ENCODE measurements at places on chromosomes 5 and 9. TPM values are rescaled to one million over a fixed set of nuclear protein-coding genes. Genes with fewer than 3 reads are reported as not detected.
A peak's percentile ranks its signal among the peaks of the same experiment; 100 is the strongest.

The LIX1 gene
- total RNA-seq: not detected

DNA sequence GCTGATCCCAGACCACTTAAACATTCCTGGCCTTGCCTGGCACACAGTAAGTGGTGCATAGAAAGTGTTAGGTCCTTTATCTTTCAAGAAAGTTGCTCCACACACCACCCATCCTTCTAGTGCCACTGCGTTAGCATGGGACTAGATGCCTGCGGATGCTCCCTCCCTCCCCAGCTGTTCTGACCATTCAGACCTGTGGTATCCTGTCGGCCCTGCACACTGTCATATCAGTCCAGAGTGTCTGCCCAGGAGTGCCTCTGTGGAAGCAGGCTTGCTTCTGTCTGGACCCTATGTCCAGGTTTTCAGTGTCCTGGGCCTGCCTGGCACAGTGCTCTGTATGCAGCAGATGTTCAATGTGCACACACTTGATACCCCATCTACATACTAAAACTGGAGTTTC is 38.3 kb upstream of the SMU1 start:
- no peak for DNase-seq
- H3K36me3 ChIP-seq: peaks cover 91% of the 10 kb centered on the region
- no peak overlapping the region for H3K27ac ChIP-seq
- H3K4me3 ChIP-seq: no peak overlapping the region

DNA sequence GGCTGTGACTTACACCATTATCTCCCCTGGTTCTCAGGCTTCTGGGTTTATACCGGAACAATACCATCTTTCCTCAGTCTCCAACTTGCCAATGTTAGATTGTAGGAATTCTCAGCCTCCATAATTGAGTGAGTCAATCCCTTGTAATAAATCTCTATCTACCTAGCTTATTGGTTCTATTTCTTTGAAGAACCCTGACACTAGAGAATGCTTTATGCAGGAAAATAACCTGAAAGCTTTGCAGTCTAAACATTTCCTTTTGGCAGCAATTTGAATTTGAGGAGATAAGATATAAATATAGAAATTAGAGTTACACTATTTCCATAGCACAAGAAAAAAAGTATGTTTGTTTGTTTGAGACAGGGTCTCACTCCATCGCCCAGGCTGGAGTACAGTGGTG is 278.1 kb upstream of the CDH18 start:
- no peak for DNase-seq
- no peaks in the 10 kb centered on the region for H3K36me3 ChIP-seq
- H3K27me3 ChIP-seq: no peaks in the 10 kb centered on the region
- H3K4me3 ChIP-seq: no peak overlapping the region
- no peak overlapping the region for H3K27ac ChIP-seq

The PCDHGB7 gene
- 15.9 TPM for total RNA-seq

The PROB1 gene
- 0.86 TPM for total RNA-seq

The THOC3 gene
- total RNA-seq: 21.6 TPM

DNA sequence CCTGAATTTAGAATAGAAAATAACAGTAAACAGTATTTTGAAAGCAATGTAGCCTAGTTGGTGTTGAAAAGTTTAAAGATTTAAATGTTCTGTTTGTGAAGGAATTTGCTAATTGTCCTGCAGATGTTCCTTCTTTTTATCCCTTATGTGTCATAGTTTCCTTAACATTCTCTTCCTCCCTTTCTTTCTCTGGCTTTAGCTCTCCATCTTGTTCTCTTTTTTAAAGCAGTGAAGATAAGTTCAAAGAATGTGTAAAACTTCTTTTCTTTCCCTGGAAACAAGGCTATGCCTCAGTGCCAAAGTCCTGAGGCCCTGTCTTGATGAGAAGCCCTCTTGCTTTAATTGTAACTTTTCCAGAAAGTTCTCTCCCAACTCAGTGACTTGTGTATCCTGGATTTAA is 24.4 kb upstream of the GAS1 start:
- no peaks in the 10 kb centered on the region for H3K4me1 ChIP-seq
- no peak for DNase-seq
- H3K27me3 ChIP-seq: peaks cover 12% of the 10 kb centered on the region
- no peak overlapping the region for H3K27ac ChIP-seq
- no peak overlapping the region for H3K4me3 ChIP-seq

DNA sequence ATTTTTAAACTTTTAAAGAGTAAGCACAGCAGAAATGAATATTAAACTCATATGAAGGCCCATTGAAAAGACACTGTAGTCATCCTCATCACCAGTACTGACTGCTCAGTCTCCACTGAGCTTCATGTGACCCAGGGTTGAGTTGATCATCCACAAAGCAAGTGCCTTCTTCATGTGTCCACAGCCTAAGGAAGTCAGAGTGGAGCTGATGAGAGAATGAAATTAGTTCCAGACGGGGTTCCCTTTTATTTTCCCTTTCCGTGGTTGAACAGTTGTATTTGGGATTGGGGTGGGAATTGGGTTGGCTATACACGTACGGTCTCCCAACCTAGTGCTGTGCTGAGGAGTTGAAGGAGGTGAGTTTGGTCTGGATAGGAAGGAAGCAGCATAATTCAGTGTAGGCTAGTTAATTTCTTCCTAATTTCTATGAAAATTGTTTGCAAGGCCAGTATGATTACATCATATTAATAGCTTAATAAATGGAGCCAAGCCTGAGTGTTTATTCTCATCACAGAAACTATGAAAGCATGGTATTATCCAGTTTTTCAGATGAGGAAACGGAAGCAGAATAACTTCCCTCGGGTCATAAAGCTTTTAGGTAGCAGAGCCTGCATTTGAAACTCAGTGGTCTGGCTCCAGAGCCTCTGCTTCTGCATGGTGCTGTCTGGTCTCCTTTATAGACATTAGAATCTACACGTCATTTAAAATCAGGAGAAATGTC is 103.9 kb upstream of the DMRT1 start:
- H3K36me3 ChIP-seq: peaks cover 36% of the 10 kb centered on the region
- no peak overlapping the region for H3K4me3 ChIP-seq
- no peaks in the 10 kb centered on the region for H3K27me3 ChIP-seq
- H3K4me1 ChIP-seq: peaks cover 32% of the 10 kb centered on the region

GRCh38 chr9:86836797-86837196 is 110.5 kb downstream of the GAS1 start:
- DNase-seq: no peak
- no peaks in the 10 kb centered on the region for H3K36me3 ChIP-seq
- no peak overlapping the region for H3K27ac ChIP-seq
- H3K27me3 ChIP-seq: peaks cover 4% of the 10 kb centered on the region

GRCh38 chr5:99032234-99033013 is 103.6 kb upstream of the CHD1 start:
- peak overlapping the region; percentile 34 for H3K4me3 ChIP-seq
- H3K27me3 ChIP-seq: no peaks in the 10 kb centered on the region
- no peak for DNase-seq
- H3K27ac ChIP-seq: peak overlapping the region; percentile 21
- no peaks in the 10 kb centered on the region for H3K36me3 ChIP-seq

DNA sequence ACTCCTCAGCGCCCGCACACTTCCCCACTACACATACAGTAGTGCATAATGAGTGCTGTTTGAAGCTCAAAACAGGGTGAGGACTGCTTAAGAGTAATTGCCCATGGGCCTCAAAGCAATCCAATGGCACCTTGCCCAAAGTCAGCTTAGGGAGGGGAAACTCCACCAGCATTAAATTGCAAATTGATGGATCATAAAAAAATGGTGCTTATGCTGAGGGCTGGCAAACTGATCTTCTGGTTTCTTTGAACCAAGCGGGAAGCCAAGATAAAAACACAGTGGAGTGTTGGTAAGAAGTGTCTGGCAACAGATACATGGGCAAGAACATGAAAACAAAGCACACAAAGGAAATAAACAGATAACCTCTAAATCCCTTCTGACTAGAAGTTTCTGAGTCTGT is 28.0 kb downstream of the TLE1 start:
- no peaks in the 10 kb centered on the region for H3K36me3 ChIP-seq
- H3K4me1 ChIP-seq: peaks cover 19% of the 10 kb centered on the region
- H3K4me3 ChIP-seq: no peak overlapping the region

DNA sequence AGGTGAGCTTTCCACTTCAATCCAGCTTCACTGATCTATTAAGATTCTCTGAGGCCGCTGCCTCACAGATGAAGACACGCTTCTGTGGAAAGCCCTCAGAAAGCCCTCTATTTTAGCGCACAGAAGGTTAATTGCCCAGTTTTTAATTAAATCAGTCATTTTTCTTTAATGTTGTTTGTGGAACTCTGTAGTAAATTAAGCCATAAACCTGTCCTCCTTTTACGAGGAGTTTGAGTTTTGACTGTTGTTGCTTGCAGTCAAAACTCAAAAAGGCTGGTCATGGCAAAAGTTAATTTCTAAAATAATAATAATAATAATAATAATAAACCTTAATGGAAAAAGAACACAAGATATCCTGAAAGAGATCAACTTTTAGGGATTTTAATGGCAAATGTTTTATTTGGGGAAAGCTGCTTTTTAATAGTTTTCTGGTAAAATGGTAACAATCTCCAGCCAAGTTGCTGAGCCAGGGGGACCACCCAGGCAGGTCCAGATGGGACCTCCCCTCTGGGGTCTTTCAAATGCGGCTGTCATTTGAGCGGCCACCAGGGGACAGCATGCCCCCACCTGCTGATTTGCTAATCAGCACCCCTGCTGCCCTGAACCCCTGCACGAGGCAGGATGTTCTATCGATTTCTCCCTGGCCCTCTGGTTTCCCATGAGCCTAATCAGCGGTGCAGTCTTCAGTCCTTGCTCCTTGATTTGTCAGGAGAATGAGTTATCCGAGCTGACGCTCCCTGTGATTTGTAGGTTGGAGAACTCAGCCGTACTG is 247.2 kb downstream of the FSTL4 start:
- no peaks in the 10 kb centered on the region for H3K4me1 ChIP-seq
- DNase-seq: no peak
- H3K27ac ChIP-seq: no peak overlapping the region
- H3K27me3 ChIP-seq: peaks cover under 1% of the 10 kb centered on the region
- H3K4me3 ChIP-seq: no peak overlapping the region

- no peak for DNase-seq
- no peak overlapping the region for H3K27ac ChIP-seq
- H3K4me1 ChIP-seq: no peaks in the 10 kb centered on the region
- no peak overlapping the region for H3K4me3 ChIP-seq
Measured at GRCh38 chr9:76143834-76144233, 250.4 kb downstream of the RFK start.

- H3K4me1 ChIP-seq: peaks cover 36% of the 10 kb centered on the region
- no peak overlapping the region for H3K4me3 ChIP-seq
- H3K27ac ChIP-seq: no peak overlapping the region
- no peak for DNase-seq
- no peaks in the 10 kb centered on the region for H3K27me3 ChIP-seq
- peaks cover 11% of the 10 kb centered on the region for H3K36me3 ChIP-seq
Measured at GRCh38 chr5:177542816-177543465, 11.4 kb downstream of the FAM193B start.

- no peaks in the 10 kb centered on the region for H3K4me1 ChIP-seq
- DNase-seq: no peak
- no peaks in the 10 kb centered on the region for H3K27me3 ChIP-seq
Measured at GRCh38 chr5:10689391-10690081, 71.5 kb downstream of the DAP start.

GRCh38 chr5:31911291-31912265 is 262.5 kb downstream of the GOLPH3 start:
- no peak overlapping the region for H3K4me3 ChIP-seq
- H3K4me1 ChIP-seq: no peaks in the 10 kb centered on the region
- H3K27me3 ChIP-seq: no peaks in the 10 kb centered on the region
- DNase-seq: no peak
- H3K27ac ChIP-seq: no peak overlapping the region

Data from lower lobe of right lung (tissue), 2 donors.